ENCODE measurements at places on chromosomes 5 and 9.
A peak's percentile ranks its signal among the peaks of the same experiment; 100 is the strongest.

- H3K27me3 ChIP-seq = no peaks in the 10 kb centered on the region
- H3K36me3 ChIP-seq = no peaks in the 10 kb centered on the region
- no peak overlapping the region for H3K4me3 ChIP-seq
- no peaks in the 10 kb centered on the region for H3K4me1 ChIP-seq
These were observed 17.9 kb downstream of the SLC24A2 start for GRCh38 chr9:19770973-19771372.

GRCh38 chr9:38418366-38418765 lies 5.9 kb downstream of the IGFBPL1 start:
- no peak for DNase-seq
- no peak overlapping the region for H3K27ac ChIP-seq
- H3K4me1 ChIP-seq = peaks cover 8% of the 10 kb centered on the region
- H3K27me3 ChIP-seq = peaks cover 7% of the 10 kb centered on the region

DNA sequence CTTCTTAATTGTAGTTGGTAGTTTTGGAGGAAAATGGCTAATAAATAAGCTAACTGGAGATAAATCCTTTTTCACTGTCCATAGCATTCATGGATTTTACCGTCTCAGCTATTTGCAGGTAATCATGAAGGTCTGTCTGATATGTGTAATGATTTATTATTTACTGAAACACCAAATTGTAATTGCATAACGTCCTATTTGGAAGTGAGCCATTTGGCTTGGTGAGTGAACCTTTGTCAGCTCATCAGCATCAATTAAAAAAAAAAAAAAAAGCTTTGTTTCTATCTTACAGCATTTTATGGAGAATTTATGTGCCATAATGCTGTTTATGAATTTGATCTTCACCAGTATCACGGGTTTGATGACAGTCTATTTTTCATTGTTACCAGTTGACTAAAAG lies 20.2 kb downstream of the RECK start:
- no peak overlapping the region for H3K27ac ChIP-seq
- H3K36me3 ChIP-seq = no peaks in the 10 kb centered on the region
- no peaks in the 10 kb centered on the region for H3K27me3 ChIP-seq
- no peak for DNase-seq
- peaks cover 18% of the 10 kb centered on the region for H3K4me1 ChIP-seq
- H3K4me3 ChIP-seq = no peak overlapping the region

- H3K27ac ChIP-seq = no peak overlapping the region
- no peaks in the 10 kb centered on the region for H3K4me1 ChIP-seq
- no peak for DNase-seq
- H3K4me3 ChIP-seq = no peak overlapping the region
- H3K36me3 ChIP-seq = peaks cover 6% of the 10 kb centered on the region
These were observed 102.0 kb downstream of the PHF2 start for GRCh38 chr9:93678199-93679019.

DNA sequence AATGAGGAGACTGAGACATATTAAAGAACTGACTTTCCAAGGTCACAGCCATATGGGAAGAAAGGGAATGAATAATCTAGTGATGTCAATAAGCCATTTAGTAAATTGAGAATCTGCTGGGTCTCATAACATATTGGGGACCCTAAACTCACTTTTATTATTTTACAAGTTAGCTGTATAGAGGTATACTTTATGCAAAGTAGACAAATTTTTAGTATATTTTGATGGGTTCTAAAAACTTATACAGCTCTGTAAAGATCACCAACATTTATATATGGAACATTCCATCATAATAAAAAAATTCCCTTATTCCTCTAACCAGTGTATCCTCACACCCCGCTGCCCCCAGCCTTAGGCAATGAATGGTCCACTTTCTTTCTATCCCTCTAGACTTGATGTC lies 35.7 kb upstream of the ZNF510 start:
- DNase-seq = no peak
- H3K4me3 ChIP-seq = no peak overlapping the region
- H3K4me1 ChIP-seq = no peaks in the 10 kb centered on the region
- no peaks in the 10 kb centered on the region for H3K27me3 ChIP-seq
- H3K27ac ChIP-seq = no peak overlapping the region

- H3K4me3 ChIP-seq = no peak overlapping the region
- H3K4me1 ChIP-seq = peaks cover 8% of the 10 kb centered on the region
- H3K27me3 ChIP-seq = no peaks in the 10 kb centered on the region
- no peak overlapping the region for H3K27ac ChIP-seq
- DNase-seq = no peak
These were observed 62.7 kb downstream of the CAVIN4 start for GRCh38 chr9:100640447-100641050.

- no peak overlapping the region for H3K4me3 ChIP-seq
- H3K4me1 ChIP-seq = peaks cover 34% of the 10 kb centered on the region
- DNase-seq = peak; percentile 58
- no peaks in the 10 kb centered on the region for H3K36me3 ChIP-seq
These were observed 1.4 kb upstream of the SPAAR start for GRCh38 chr9:35907711-35908503.

DNA sequence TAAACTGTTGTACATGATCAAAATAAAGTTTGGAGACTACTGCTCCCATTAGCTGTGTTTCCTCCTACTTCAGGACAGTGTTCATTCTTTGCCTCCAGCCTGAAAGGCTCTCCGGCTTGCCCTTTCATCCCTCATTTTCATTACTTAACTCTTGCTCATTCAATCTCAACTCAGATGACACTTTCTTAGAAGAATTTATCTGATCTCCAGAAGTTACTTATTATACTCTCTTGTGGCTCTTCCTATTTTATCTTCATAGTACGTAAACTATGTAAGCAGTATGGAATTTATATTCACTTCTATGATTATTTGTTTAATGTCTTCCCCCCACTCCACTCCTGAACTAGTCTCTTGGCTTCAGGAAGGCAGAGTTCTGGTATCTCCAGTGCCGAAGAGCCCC lies 1737.9 kb upstream of the C9orf72 start:
- H3K27ac ChIP-seq = no peak overlapping the region
- no peak overlapping the region for H3K4me3 ChIP-seq
- H3K4me1 ChIP-seq = no peaks in the 10 kb centered on the region
- DNase-seq = no peak
- no peaks in the 10 kb centered on the region for H3K36me3 ChIP-seq
